Heart left ventricle (tissue), 16 donors: ENCODE measurements at places on chromosomes 6 and 20. TPM values are rescaled to one million over a fixed set of nuclear protein-coding genes. Genes with fewer than 3 reads are reported as not detected.

- DNase-seq = no peak
- no peak overlapping the region for H3K4me3 ChIP-seq
- no peaks in the 10 kb centered on the region for H3K27me3 ChIP-seq
- H3K27ac ChIP-seq = no peak overlapping the region
- H3K4me1 ChIP-seq = no peaks in the 10 kb centered on the region
Measured at GRCh38 chr6:118830691-118831090, 63.3 kb upstream of the ASF1A start.

GRCh38 chr20:54166987-54167662, 6.7 kb downstream of the CYP24A1 start:
- no peaks in the 10 kb centered on the region for H3K36me3 ChIP-seq
- H3K4me1 ChIP-seq = no peaks in the 10 kb centered on the region
- H3K27ac ChIP-seq = no peak overlapping the region

DNA sequence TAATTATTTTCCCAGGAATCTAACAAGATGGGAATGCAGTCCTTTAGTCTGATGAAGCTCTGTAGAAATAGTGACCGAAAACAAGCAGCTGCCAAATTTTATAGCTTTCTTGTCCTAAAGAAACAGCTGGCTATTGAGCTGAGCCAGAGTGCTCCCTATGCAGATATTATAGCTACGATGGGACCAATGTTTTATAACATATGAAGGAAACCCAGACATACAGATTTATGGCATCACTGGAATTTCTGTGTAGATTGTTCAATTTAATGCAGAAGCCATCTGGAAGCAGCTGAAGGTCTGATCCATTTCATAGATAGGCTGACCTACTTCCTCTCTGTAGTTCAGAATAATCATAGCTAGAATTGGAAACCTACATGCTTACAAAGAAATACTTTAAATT, 11.8 kb upstream of the SNPH start:
- no peaks in the 10 kb centered on the region for H3K27me3 ChIP-seq
- no peaks in the 10 kb centered on the region for H3K4me1 ChIP-seq
- DNase-seq = no peak

DNA sequence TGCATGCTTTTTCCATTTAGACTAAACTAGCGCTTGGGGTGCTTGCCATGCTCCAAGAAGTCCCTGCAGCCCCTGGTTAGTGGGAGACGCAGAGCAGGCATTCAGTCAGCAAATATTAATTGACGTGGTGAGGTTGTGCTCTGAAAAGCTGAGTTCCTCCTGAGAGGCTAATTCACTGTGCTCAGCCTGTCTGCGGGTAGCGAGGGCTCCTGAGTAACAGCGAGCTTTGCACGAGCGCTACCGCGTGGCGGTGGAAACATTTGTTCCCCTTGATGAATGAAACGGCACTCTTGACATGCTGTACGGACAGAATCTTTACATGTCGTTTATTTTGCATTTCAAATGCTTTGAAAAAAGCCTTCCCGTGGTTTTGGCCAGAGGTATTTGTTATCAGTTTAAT, 170.6 kb upstream of the AGPAT4 start:
- H3K27me3 ChIP-seq = no peaks in the 10 kb centered on the region
- peaks cover 1% of the 10 kb centered on the region for H3K4me1 ChIP-seq
- no peaks in the 10 kb centered on the region for H3K36me3 ChIP-seq
- no peak overlapping the region for H3K27ac ChIP-seq

GRCh38 chr6:17381424-17382147, 11.8 kb upstream of the CAP2 start:
- H3K4me1 ChIP-seq = peaks cover 11% of the 10 kb centered on the region
- H3K27ac ChIP-seq = no peak overlapping the region
- H3K27me3 ChIP-seq = no peaks in the 10 kb centered on the region

DNA sequence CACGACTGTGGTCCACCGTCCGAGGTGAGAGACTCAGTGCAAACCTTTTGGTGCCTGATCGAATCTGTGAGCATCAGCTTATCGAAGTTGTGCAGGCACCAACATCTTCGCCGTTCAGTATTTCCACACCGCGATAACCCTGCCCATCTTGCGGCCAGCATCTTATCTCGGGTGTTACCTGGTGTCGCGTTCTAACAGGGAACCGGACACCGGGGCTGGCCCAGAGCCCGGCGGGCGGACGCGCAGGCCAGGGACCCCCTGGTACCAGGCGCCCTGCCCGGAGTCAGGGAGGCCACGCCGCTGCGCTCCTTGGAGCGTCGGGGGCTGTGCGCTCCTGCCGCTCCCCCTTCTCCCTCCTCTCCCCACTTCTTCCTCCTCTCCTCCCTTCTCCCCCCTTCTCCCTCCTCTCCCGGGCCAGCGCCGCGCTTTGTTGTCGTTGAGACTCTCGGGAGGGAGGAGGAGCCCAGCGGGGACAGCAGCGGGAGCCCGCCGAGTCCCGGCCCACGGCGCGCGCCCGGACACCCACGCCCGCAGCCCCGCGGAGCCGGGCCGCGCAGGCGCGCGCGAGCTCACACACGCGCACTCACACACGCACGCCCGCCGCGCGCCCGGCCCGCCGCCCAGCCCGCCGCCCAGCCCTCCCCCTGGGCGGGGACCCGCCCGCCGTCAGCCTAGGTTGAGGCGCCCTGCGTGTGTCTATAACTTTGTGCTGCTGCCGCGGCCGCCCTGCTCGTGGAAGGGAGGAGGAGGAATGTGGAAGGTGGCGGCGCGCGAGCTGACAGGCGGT, 1.4 kb upstream of the FOXO3 start:
- peak overlapping the region; percentile 98 for H3K4me3 ChIP-seq
- peak; percentile 93 for DNase-seq
- H3K27ac ChIP-seq = peak overlapping the region; percentile 100
- H3K36me3 ChIP-seq = no peaks in the 10 kb centered on the region
- H3K4me1 ChIP-seq = peaks cover 30% of the 10 kb centered on the region
- no peaks in the 10 kb centered on the region for H3K27me3 ChIP-seq

- H3K27ac ChIP-seq = no peak overlapping the region
- no peaks in the 10 kb centered on the region for H3K4me1 ChIP-seq
- DNase-seq = no peak
Measured at GRCh38 chr6:90074161-90074850, 180.0 kb downstream of the GJA10 start.

- H3K27ac ChIP-seq = peak overlapping the region; percentile 78
- H3K4me1 ChIP-seq = peaks cover 72% of the 10 kb centered on the region
- no peak overlapping the region for H3K4me3 ChIP-seq
- H3K36me3 ChIP-seq = no peaks in the 10 kb centered on the region
- no peaks in the 10 kb centered on the region for H3K27me3 ChIP-seq
Measured at GRCh38 chr6:53300656-53301551, 47.8 kb downstream of the ELOVL5 start.

GRCh38 chr6:7631466-7631865, 41.5 kb downstream of the SNRNP48 start:
- no peaks in the 10 kb centered on the region for H3K27me3 ChIP-seq
- no peak overlapping the region for H3K4me3 ChIP-seq
- no peak for DNase-seq
- H3K4me1 ChIP-seq = no peaks in the 10 kb centered on the region

DNA sequence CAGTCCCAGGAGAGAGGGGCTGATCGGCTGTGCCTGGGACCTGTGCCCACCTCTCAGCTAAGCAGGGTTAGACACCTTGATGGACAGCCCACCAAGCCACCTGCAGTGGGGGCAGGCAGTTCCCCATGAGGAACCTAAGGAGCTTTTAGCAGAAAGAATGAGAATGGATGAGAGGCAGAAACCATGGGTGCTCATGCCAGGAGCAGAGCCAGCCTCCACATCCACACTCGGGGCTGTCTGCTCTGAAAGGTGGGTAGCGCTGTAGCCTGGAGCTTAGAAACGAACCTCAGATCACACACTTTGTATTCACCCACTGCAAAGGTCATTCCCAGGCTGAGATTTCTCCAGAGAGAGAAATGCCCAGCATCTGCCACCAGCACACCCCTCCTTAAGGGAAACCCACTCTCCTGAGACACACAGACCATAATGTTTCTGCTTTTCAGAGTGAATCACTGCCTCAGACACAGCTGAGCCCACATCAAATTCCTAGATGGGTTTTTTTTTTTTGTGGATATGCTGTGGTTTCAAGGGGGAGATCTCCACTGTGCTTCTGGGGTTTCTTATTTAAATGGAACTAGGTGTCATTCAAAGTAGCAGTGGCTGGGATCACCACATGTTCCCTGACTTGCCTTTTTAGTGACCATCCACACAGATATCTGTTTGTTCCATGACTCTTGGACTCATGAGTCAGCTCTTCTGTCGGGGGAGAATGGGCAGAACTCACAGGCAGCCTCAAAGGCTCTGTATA, 218.9 kb downstream of the EYA2 start:
- H3K4me1 ChIP-seq = peaks cover 13% of the 10 kb centered on the region
- H3K36me3 ChIP-seq = no peaks in the 10 kb centered on the region
- no peaks in the 10 kb centered on the region for H3K27me3 ChIP-seq
- DNase-seq = no peak

DNA sequence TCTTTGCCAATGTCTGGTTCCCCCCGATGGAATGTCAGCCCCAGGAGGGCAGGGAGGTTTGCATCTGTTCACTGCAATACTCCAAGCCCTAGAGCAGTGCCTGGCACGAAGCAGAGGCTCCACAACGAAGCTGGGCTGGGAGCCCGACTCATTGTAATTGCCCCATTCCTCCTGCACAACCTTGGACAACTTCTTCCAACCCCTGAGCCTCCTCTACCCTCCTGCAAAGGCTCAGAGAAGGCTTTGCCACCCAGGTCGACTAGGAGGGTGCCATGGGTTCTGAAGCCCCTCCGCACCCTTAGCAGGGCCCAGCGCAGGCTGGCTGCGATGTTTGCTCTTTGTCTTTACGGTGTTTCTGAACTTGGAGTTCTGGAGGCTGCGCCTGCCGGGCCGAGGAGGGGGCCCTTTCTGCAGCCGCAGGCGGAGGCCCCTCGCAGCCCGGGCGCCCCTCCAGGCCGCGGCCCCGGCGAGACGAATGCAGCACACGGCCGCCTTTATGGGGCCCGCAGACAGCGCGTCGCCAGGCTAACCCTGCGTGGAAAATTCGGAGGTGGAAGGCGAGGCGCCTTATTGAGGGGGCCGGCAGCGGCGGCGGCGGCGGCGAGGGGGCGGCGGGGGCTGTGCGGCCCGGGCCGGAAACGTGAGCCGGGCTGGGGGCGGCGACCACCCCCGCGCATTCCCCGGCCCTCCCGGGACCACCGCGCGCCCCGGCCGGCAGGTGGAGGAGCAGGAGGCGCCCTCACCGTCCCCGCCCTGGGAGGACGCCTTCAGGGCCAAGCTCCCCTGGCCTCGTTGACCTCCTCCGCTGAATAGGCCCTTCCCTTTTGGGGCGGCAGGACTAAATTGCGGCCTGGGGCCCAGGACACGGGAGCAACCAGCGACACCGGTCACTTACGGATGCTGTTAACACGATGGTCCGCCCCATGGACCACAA, 27.0 kb downstream of the SNAI1 start:
- H3K4me1 ChIP-seq = no peaks in the 10 kb centered on the region
- no peaks in the 10 kb centered on the region for H3K36me3 ChIP-seq
- H3K4me3 ChIP-seq = no peak overlapping the region

GRCh38 chr6:13830803-13831202, 16.4 kb upstream of the MCUR1 start:
- H3K27me3 ChIP-seq = no peaks in the 10 kb centered on the region
- no peak overlapping the region for H3K27ac ChIP-seq
- H3K36me3 ChIP-seq = no peaks in the 10 kb centered on the region
- no peak overlapping the region for H3K4me3 ChIP-seq
- no peaks in the 10 kb centered on the region for H3K4me1 ChIP-seq
- DNase-seq = no peak

GRCh38 chr6:33979750-33980149, 166.1 kb downstream of the GRM4 start:
- no peak for DNase-seq
- H3K27ac ChIP-seq = no peak overlapping the region
- no peaks in the 10 kb centered on the region for H3K4me1 ChIP-seq
- H3K36me3 ChIP-seq = no peaks in the 10 kb centered on the region
- no peak overlapping the region for H3K4me3 ChIP-seq

DNA sequence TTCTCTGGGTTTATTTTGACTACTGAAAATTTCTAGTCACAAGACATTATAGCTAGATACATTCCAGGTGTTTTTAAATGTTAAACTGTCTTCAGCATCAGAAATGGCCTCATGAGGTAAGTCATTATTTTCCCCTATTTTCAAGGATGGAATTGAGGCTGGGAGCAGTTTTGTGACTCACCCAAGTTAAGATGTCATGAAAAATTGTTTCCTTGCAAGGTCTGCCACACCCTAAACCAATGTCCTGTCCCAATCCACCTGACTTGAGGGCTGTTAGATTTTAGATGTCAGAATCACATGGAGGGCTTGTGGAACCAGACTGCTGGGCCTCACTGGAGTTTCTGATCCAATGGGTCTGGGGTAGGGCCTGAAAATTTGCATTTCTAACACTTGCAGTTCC, 16.9 kb downstream of the SLC22A3 start:
- H3K27me3 ChIP-seq = no peaks in the 10 kb centered on the region
- no peak overlapping the region for H3K27ac ChIP-seq
- no peak overlapping the region for H3K4me3 ChIP-seq

DNA sequence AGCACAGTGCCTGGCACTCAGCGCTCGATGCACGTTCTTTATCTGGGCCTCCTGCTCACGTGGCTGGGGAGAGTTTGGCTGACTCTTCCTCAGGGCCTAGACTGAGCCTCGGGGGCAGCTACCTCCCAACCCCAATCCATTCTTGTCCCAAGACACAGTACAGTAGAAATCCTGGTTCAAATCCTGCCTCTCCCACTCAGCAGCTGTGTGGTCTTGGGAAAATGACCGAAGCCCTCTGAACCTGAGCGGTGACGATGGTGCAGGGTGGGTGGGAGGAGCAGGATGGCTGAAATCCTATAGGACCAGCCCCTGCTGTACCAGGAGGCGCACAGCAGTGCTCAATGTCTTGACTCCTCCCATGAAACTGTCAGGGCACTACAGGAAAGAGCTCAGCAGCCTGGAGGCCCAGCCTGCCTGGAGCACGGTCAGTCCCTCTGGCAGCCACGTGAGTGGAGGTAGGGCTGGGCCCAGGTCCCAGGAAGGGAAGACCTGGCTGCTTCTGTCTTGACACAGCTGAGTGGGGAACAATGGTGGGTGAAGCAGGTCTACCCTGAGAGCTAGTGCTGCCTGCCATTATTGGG, 31.5 kb downstream of the PDRG1 start:
- H3K4me3 ChIP-seq = no peak overlapping the region
- no peaks in the 10 kb centered on the region for H3K4me1 ChIP-seq
- no peaks in the 10 kb centered on the region for H3K36me3 ChIP-seq
- H3K27ac ChIP-seq = no peak overlapping the region
- no peak for DNase-seq

GRCh38 chr20:49660912-49661311, 52.8 kb downstream of the B4GALT5 start:
- no peak overlapping the region for H3K27ac ChIP-seq
- DNase-seq = no peak
- H3K27me3 ChIP-seq = no peaks in the 10 kb centered on the region
- peaks cover 26% of the 10 kb centered on the region for H3K4me1 ChIP-seq
- peaks cover 3% of the 10 kb centered on the region for H3K36me3 ChIP-seq

PKIB gene
- total RNA-seq = not detected

CRISP3 gene
- not detected for total RNA-seq

ARMC2 gene
- total RNA-seq = 7.4 TPM

SAMD3 gene
- total RNA-seq = not detected

EDEM2 gene
- total RNA-seq = 28.9 TPM

DCDC2 gene
- total RNA-seq = not detected

PDE10A gene
- total RNA-seq = 11.3 TPM

SLC23A2 gene
- total RNA-seq = 6.7 TPM

WASF1 gene
- 0.74 TPM for total RNA-seq

GABRR2 gene
- total RNA-seq = 0.20 TPM

NR2E1 gene
- total RNA-seq = not detected

GTSF1L gene
- total RNA-seq = not detected

TTK gene
- total RNA-seq = 0.17 TPM

FAM83D gene
- total RNA-seq = 4.7 TPM

CLVS2 gene
- not detected for total RNA-seq

BMP6 gene
- 1.7 TPM for total RNA-seq

ENPP1 gene
- 2.0 TPM for total RNA-seq

SYCP2 gene
- total RNA-seq = 1.0 TPM
